ENCODE measurements at places on chromosomes 7 and 10.

GRCh38 chr7:132980402-132980801 lies 101.5 kb downstream of the CHCHD3 start:
- DNase-seq = no peak

GRCh38 chr10:28841625-28842024 lies 164.3 kb downstream of the BAMBI start:
- no peak for DNase-seq

DNA sequence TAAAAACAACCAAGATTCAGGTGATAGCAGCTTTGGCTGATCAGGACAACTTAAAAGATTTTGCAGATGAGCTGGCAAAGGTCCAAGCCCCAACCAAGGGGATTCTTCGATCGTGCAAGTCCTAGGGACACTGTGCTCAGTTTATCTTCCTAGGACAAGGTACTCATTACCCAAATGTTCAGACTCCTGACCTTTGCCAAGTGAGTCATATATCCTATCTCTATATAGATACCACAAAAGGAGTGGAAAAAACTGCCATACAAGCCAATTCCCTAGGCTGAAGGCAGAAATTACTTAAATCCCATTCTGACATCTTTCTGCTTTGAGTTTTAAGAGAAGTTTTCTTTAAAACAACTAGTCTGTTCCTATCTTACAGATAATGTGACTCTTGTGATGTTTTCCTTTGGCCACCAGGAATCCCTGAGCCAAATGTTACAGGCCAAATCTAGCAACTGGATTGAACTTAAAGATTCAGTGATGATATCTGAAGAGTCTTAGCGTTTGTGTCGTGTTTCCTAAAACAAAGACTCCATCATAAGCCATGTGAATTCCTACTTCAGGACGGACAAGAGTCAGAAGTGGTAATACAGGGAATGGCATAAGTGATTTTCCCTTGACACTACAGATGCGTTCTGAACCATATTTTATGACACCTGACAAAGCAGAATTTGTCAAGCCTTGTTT lies 142.6 kb upstream of the ASAH2 start:
- DNase-seq = no peak

- DNase-seq = no peak
Observed at GRCh38 chr10:100072514-100072913, 9.2 kb downstream of the CPN1 start.

GRCh38 chr7:138075350-138075749 lies 909 bp upstream of the AKR1D1 start:
- DNase-seq = no peak

DNA sequence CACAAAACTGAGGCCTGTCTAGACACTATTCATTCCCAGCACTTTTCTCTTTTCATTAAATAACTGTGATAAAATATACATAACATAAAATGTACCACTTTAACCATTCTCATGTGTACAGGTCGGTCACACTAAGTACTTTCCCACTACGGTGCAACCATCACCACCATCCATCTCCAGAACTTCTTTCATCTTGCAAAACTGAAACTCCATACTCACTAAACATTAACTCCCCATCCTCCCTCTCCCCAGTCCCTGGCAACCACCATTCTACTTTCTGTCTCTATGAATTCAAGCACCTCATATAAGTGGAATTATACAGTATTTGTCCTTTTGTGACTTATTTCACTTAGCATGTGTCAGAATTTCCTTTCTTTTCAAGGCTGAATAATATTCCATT lies 53.0 kb downstream of the ARHGAP12 start:
- DNase-seq = no peak

- no peak for DNase-seq
Observed at GRCh38 chr7:46879783-46880182, 702.1 kb downstream of the TNS3 start.

DNA sequence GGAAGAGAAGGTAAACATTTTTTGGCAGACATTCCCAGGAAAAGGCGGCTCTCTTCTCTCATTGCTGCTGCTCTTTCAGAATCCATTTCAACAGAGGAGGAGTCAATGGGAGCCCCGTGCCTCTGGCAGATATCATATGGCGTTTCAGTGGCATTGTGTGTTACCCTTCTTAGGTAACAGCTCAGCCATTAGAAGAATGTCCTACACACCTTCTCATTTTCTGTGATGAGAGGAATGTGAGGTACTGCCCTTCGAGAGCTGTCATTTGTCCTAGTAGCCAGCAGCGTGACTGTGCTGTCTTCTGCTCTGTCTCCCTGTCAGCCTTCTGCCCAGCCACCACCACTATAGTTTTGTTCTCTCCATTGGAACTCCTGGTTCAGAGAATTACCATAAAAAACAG lies 102.4 kb downstream of the EGFR start:
- DNase-seq = no peak
